ENCODE measurements at places on chromosomes 12 and 14.

DNA sequence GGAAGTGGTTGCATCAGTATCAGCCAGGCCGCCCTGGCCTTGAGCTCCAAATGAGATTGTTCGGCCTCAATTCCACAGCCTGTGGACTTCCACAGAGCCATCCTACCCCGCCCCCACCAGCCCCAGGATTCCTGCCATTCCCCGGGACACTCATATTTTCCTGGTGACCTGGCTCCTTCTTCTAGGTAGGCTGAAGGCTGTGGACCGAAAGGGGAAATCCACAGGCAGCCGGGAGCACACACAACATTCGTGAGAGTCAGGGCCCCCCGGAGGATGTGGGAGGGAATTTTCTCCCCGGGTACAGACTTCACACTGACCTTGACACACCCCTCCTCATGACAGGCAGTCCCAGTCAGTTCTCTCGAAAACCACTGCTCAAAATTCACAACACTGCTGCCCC is 39.9 kb downstream of the RIN3 start:
- DNase-seq, result no peak

GRCh38 chr12:82966001-82966559 is 279.4 kb downstream of the TMTC2 start:
- no peak for DNase-seq

GRCh38 chr14:71474301-71475265 is 457.6 kb upstream of the RGS6 start:
- no peak for DNase-seq

GRCh38 chr12:75944097-75944904 is 87.3 kb downstream of the PHLDA1 start:
- DNase-seq, result peak; percentile 23

DNA sequence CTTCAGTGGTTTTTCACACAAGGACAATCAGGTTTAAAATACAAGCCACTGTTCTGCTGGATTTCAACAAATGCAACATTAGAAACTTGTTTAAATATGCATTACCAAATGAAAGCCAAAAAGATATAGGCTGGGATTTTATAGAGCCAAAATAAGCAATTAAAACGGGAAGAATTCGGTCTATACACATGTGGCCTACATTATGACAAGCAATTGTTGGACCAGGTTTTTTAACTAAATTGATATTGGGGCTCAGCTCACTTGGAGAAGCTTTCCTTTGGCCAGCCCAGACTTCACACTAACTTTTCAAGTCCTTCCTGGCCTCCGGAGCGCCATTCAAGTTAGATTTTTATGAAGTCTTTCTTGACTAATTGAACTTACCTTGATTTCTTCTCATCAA is 16.9 kb upstream of the PDE3A start:
- DNase-seq, result no peak
